ENCODE measurements at places on chromosomes 16 and 17. TPM values are rescaled to one million over a fixed set of nuclear protein-coding genes. Genes with fewer than 3 reads are reported as not detected.
A peak's percentile ranks its signal among the peaks of the same experiment; 100 is the strongest.

DNA sequence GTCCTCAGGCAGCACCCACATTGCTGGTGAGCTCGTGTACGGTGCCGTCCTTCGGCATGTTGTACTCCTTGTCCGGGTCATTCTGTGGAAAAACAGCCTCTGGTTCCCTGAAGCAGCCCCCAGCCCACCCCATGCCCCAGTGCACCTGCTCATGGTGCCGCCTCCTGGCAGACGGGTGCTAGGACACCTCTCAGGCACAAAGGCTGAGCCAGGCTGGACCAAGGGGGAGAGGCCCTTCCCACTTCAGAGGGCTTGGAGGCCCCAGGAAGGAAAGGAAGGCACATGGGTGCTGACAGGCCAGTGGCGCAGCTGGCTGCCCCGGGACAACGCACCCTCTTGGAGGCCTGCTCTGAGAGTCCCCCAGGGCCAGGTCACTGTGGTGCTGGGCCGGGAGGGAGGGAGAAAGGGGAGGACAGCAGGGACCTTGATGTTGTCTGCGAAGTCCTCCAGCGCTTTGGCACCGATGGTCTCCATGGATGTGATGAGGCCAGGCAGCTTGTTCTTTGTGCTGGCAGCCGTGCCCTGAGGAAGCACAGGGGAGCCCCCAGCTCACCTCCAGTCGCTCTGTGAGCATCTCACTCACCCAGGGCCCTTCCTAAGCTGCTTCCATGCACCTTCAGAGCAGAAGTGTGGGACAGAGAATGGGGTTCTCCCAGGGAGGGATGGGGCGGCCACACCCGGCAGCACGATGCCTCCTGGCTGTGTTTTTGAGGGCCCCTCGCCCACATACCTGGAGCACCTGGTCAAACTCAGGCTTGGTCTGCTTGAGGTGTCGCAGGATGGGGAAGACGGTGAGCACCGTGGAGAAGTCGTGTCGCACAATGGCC is 9.3 kb downstream of the ZACN start:
- H3K36me3 ChIP-seq = peaks cover 95% of the 10 kb centered on the region
- no peak for DNase-seq
- H3K4me1 ChIP-seq = no peaks in the 10 kb centered on the region

GRCh38 chr16:85459529-85460251 is 153.4 kb upstream of the GSE1 start:
- no peak overlapping the region for H3K4me3 ChIP-seq
- H3K27ac ChIP-seq = peak overlapping the region; percentile 91
- H3K27me3 ChIP-seq = peaks cover 23% of the 10 kb centered on the region
- DNase-seq = no peak
- no peaks in the 10 kb centered on the region for H3K36me3 ChIP-seq
- peaks cover 50% of the 10 kb centered on the region for H3K4me1 ChIP-seq

GRCh38 chr17:43982171-43982570 is 22.3 kb upstream of the NAGS start:
- H3K4me1 ChIP-seq = peaks cover 4% of the 10 kb centered on the region
- no peak overlapping the region for H3K27ac ChIP-seq
- no peaks in the 10 kb centered on the region for H3K36me3 ChIP-seq
- H3K4me3 ChIP-seq = no peak overlapping the region
- DNase-seq = no peak
- H3K27me3 ChIP-seq = peaks cover 75% of the 10 kb centered on the region

- H3K4me3 ChIP-seq = peak overlapping the region; percentile 33
- DNase-seq = no peak
- peaks cover 50% of the 10 kb centered on the region for H3K4me1 ChIP-seq
- H3K27ac ChIP-seq = peak overlapping the region; percentile 91
- no peaks in the 10 kb centered on the region for H3K36me3 ChIP-seq
Measured at GRCh38 chr16:87806261-87806640, 40.5 kb upstream of the KLHDC4 start.

GRCh38 chr17:75241143-75241430 is 20.3 kb downstream of the GGA3 start:
- peaks cover 40% of the 10 kb centered on the region for H3K4me1 ChIP-seq
- no peak overlapping the region for H3K27ac ChIP-seq
- no peak overlapping the region for H3K4me3 ChIP-seq
- no peaks in the 10 kb centered on the region for H3K27me3 ChIP-seq
- H3K36me3 ChIP-seq = peaks cover 90% of the 10 kb centered on the region

- H3K4me1 ChIP-seq = no peaks in the 10 kb centered on the region
- H3K27ac ChIP-seq = no peak overlapping the region
- no peak for DNase-seq
- H3K27me3 ChIP-seq = no peaks in the 10 kb centered on the region
Measured at GRCh38 chr17:82956146-82956725, 116.4 kb upstream of the ZNF750 start.

DNA sequence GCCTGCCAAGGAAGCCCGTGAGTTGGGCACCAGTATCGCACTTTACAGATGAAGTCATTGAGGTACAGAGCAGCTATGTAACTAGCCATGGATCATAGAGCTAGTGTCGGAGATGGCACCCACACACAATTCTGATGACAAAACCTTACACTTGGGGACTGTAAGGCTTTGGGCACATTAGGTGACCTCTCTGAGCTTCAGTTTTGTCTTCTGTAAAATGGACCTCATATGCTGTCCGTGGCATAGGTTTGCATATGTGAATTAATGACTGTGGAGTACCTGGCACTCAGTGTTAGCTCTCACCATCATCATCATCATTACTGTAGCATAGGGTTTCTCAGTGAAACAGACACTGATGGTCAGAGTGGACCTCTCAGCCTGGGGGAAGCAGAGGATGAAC is 50.3 kb downstream of the CMIP start:
- H3K36me3 ChIP-seq = peaks cover 15% of the 10 kb centered on the region
- H3K27me3 ChIP-seq = no peaks in the 10 kb centered on the region
- H3K4me1 ChIP-seq = peaks cover 13% of the 10 kb centered on the region
- no peak for DNase-seq

DNA sequence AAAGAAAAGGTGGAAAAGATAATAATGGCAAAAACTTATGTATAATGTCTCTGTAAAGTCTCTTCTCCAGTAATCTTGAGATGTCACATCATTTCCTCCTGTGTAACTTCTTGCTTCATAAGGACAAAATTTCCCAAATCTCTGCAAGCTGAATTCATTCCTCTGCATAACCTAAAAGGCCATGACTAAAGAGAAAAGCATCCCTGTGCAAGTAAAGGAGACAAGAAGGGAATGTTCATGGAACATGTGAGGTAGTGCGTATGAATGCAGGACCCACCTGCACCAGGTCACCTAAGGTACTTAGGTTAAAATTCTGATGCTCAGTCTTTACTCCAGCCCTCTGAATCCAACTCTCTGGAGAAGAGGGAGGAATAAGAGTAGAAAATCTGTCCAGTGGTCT is 46.9 kb upstream of the NLK start:
- no peak overlapping the region for H3K4me3 ChIP-seq
- H3K27me3 ChIP-seq = no peaks in the 10 kb centered on the region
- no peaks in the 10 kb centered on the region for H3K4me1 ChIP-seq
- no peaks in the 10 kb centered on the region for H3K36me3 ChIP-seq
- no peak overlapping the region for H3K27ac ChIP-seq

- H3K4me3 ChIP-seq = no peak overlapping the region
- H3K27me3 ChIP-seq = peaks cover 2% of the 10 kb centered on the region
- peak overlapping the region; percentile 30 for H3K27ac ChIP-seq
- DNase-seq = no peak
- H3K4me1 ChIP-seq = peaks cover 58% of the 10 kb centered on the region
Measured at GRCh38 chr17:3888343-3889171, 4.3 kb downstream of the CAMKK1 start.

DNA sequence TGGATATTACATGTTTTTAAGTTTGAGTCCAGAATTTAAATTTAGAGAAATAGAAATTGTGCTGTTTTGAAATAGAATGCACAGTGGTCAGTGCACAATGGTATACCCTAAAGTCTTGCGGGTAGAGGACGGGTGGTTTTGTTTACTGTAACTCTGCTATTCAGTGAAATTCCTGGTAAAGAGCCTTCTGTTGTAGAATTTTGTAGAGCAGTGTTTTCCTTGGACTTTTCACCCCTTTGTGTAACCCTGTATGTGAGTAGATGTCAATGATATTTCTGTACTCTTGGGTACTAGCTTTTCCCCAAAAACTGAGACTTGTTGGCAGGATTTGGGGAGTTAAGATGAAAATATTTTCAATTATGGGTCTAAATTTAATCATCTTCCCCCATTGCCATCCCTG is 19.5 kb downstream of the IST1 start:
- no peak for DNase-seq
- H3K27me3 ChIP-seq = no peaks in the 10 kb centered on the region
- no peak overlapping the region for H3K4me3 ChIP-seq

- H3K36me3 ChIP-seq = peaks cover 8% of the 10 kb centered on the region
- no peak overlapping the region for H3K4me3 ChIP-seq
- H3K27me3 ChIP-seq = peaks cover 76% of the 10 kb centered on the region
- H3K27ac ChIP-seq = no peak overlapping the region
- DNase-seq = no peak
- H3K4me1 ChIP-seq = peaks cover 28% of the 10 kb centered on the region
Measured at GRCh38 chr16:1985466-1986150, 1.6 kb downstream of the GFER start.

DNA sequence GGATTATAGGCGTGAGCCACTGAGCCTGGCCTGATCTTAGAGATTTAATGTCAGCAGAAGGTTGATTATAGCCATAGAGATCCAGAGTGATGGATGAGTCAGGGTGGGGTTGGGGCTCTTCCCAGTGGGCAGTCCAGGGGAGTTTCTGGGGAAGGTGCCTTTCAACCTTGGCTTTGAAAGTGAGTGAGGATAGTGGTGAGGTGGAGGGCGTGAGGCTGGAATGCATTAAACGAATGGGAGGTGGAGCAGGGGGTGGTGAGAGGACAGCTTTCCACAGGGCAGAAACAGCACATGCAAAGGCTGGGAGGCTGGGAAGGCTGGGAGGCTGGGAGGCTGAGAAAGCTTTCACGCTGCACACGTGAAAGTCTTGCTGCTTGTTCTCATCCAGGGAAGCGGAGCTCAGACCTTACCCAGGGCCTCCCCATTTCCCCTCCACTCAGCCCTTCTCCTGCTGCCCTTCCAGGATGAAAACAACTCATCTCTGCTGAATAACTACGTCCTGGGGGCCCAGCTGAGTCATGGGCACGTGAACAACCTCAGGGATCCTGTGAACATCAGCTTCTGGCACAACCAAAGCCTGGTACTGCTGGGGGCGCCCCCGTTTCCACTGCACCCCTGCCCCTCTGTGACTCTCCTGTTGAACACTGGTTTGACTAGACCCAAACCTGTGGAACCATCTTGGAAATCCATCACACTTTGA is 22.3 kb downstream of the ADGRG5 start:
- H3K4me1 ChIP-seq = no peaks in the 10 kb centered on the region
- H3K36me3 ChIP-seq = no peaks in the 10 kb centered on the region
- no peak overlapping the region for H3K27ac ChIP-seq
- no peak overlapping the region for H3K4me3 ChIP-seq
- H3K27me3 ChIP-seq = no peaks in the 10 kb centered on the region
- DNase-seq = no peak

ZC3H7A gene
- polyA plus RNA-seq = 69.4 TPM

ZFPM1 gene
- polyA plus RNA-seq = 4.2 TPM

DNA sequence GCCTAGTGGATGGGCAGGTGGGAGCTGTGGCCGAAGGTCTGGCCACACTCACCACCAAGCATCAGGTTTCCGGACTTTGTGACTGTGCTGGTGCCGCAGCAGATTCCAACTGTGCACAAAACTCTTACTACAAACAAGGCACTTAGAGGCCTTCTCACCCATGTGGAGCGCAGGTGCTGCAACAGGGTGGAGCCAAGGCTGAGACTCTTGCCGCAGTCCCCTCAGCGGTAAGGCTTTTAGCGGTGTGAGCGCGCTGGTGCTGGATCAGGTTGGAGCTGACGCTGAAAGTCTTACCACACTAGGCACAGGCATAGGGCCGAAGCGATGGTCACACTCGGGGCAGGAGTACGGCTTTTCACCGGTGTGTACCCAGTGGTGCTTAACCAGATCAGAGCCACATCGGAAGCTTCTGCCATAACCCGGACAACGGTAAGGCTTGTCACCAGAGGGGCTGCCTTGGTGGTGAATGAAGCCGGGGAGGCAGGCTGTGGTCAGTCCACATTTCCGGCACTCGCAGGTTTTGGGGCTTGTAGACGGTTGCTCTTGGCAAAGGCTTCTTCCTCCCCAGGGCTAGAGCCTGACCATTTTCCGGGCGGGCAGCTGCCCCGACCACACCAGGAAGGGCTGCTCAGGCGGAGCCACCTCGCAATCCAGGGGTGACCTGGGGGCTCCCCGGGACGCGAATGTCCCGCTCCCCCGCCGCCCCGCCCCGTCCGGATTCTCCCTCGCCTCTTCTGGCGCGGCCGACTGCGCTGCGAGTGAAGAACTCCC is 1.0 kb upstream of the ARMC5 start:
- H3K4me1 ChIP-seq = peaks cover 24% of the 10 kb centered on the region
- peak; percentile 58 for DNase-seq
- H3K27me3 ChIP-seq = no peaks in the 10 kb centered on the region
- peak overlapping the region; percentile 100 for H3K27ac ChIP-seq

ZNF688 gene
- polyA plus RNA-seq = 38.1 TPM

GDPD1 gene
- polyA plus RNA-seq = 2.5 TPM

CD300LB gene
- polyA plus RNA-seq = 0.64 TPM

- DNase-seq = no peak
- H3K27ac ChIP-seq = no peak overlapping the region
- H3K4me1 ChIP-seq = no peaks in the 10 kb centered on the region
- H3K36me3 ChIP-seq = peaks cover 11% of the 10 kb centered on the region
- H3K4me3 ChIP-seq = no peak overlapping the region
- no peaks in the 10 kb centered on the region for H3K27me3 ChIP-seq
Measured at GRCh38 chr17:37107406-37108083, 158.8 kb downstream of the AATF start.

TAT gene
- 0.62 TPM for polyA plus RNA-seq

DNA sequence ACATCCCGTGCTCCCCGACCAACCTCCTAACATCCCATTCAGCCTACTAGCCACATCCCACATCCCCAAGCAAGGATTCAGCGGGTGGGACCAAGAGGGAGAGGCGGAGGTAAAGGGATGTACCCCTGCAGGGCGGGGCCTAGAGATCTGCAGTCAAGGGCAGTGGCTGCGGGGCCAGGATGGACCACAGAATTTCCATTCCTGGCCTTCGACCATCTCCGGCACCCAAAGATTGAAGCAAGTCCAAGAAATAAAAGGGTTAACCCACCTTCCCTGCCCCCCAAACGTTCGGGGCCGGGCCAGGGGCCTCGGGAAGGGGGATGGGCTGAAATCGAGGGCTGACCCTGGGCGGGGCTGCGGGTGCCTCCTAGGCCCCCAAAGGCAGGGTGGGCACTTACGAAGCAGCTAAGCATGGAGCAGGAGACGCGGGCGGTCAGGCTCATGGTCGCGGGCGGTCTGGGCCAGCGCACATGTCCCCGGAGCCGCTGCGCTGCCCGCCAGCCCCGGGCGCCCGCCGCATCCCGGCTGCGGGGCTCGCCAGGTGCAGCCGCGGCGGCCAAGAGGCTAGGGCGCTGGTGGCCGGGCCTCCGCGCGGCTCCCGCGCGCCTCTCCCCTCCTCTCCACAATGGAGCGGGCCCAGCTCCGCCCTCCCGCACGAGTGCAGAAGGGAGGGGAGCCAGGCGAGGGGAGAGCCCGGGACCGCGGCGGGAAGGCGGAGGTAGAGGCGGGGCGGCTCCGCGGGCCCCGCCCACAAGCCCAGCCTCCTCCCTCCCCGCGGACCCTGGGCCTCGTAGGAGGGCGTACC is at the start of gene MTMR4:
MTMR4 (minus strand) TSS at position 674 of the 805 bp plus-strand sequence; CDS start at position 443, 231 bp downstream.
- no peak for DNase-seq
- H3K27ac ChIP-seq = no peak within 1 kb of the TSS
- peak within 1 kb of the TSS; percentile 66 for H3K4me3 ChIP-seq
- peaks cover 40% of the 10 kb centered on the region for H3K4me1 ChIP-seq
- no peaks in the 10 kb centered on the region for H3K27me3 ChIP-seq

CHST6 gene
- 0.87 TPM for polyA plus RNA-seq

GRCh38 chr17:80675438-80676095 is 130.9 kb downstream of the RPTOR start:
- no peak for DNase-seq
- no peak overlapping the region for H3K4me3 ChIP-seq
- H3K4me1 ChIP-seq = peaks cover 23% of the 10 kb centered on the region
- H3K36me3 ChIP-seq = no peaks in the 10 kb centered on the region

RAB11FIP4 gene
- polyA plus RNA-seq = 5.3 TPM

CCL14 gene
- 94.2 TPM for polyA plus RNA-seq

Measured in thymus (tissue), 14 donors.